ENCODE measurements at places on chromosomes 5 and 9. TPM values are rescaled to one million over a fixed set of nuclear protein-coding genes. Genes with fewer than 3 reads are reported as not detected.

GRCh38 chr9:124453586-124454191, 3.4 kb downstream of the ADGRD2 start:
- no peak overlapping the region for H3K27ac ChIP-seq
- DNase-seq = no peak
- peaks cover 31% of the 10 kb centered on the region for H3K27me3 ChIP-seq
- peaks cover 8% of the 10 kb centered on the region for H3K4me1 ChIP-seq
- no peak overlapping the region for H3K4me3 ChIP-seq
- no peaks in the 10 kb centered on the region for H3K36me3 ChIP-seq

DNA sequence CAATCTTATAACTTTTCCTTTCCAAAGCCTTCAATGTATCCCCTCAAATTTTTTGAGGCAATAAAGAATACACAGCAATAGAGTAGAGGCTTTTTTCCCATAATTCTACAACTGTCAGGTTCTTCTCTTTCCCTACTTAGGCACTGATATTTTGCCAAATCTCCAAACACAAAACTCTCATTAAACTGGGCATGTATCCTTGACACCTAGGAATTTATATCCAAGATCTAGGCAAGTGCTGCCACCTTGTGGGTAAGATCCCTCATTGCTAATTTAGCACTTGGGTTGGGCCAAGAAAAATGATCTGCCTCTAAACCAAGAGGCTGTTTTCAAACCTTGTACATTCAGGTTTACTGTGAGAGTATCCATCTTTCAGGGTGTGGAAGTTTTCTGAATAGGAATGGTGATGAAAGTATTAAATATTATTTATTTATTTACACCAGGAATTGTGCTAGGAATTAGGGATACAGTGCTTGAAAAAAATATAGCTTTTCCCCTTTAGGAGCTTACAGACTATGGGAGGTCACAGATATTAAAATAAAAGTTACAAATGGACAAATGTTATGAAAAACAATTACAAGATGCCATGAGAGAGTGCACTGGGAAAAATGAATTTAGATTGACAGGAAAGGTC, 17.6 kb downstream of the TSTD2 start:
- no peak overlapping the region for H3K27ac ChIP-seq
- H3K27me3 ChIP-seq = no peaks in the 10 kb centered on the region
- no peak overlapping the region for H3K4me3 ChIP-seq
- peaks cover 21% of the 10 kb centered on the region for H3K36me3 ChIP-seq
- peak; percentile 26 for DNase-seq

DNA sequence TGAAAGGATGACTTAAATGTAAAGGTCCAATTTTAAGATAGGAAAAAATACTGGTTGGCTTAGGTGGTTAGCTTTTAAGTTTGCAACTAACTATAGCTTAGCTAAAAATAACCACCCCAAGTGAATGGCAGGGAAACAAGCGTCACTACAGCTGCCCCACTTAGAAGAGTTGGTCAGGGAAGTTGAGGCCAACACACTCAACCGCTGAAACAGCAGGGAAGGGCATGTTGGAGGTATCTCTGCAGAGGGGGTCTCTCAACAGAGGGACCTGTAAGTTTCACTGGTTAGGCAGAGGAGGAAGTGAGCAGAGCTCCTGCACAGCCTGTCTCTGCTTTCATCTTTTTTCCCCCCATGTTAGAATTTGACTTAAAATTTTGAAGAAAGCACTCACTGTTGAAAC, 75.3 kb downstream of the LHFPL2 start:
- no peaks in the 10 kb centered on the region for H3K36me3 ChIP-seq
- no peak overlapping the region for H3K27ac ChIP-seq
- H3K4me1 ChIP-seq = peaks cover 22% of the 10 kb centered on the region
- no peak for DNase-seq

DNA sequence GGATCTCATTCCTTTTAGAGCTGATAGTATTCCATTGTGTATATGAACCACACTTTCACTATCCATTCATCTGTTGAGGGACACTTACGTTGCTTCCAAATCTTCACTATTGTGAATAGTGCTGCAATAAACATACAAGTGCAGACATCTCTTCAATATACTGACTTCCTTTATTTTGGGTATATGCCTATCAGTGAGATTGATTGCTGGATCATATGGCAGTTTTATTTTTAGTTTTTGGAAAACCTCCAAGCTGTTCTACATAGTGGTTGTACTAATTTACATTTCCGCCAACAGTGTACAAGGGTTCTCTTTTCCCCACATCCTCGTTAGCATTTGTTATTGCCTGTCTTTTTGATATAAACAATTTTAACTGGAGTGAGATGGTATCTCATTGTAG, 33.8 kb upstream of the LECT2 start:
- no peaks in the 10 kb centered on the region for H3K36me3 ChIP-seq
- no peak overlapping the region for H3K27ac ChIP-seq
- H3K4me3 ChIP-seq = no peak overlapping the region
- H3K27me3 ChIP-seq = no peaks in the 10 kb centered on the region
- no peak for DNase-seq

- no peak overlapping the region for H3K4me3 ChIP-seq
- H3K27me3 ChIP-seq = no peaks in the 10 kb centered on the region
- H3K4me1 ChIP-seq = no peaks in the 10 kb centered on the region
- no peak overlapping the region for H3K27ac ChIP-seq
- peak; percentile 45 for DNase-seq
These were observed 27.8 kb downstream of the TMEM167A start for GRCh38 chr5:83049370-83049885.

- H3K36me3 ChIP-seq = no peaks in the 10 kb centered on the region
These were observed 61.5 kb downstream of the OSTF1 start for GRCh38 chr9:75149841-75150241.

DNA sequence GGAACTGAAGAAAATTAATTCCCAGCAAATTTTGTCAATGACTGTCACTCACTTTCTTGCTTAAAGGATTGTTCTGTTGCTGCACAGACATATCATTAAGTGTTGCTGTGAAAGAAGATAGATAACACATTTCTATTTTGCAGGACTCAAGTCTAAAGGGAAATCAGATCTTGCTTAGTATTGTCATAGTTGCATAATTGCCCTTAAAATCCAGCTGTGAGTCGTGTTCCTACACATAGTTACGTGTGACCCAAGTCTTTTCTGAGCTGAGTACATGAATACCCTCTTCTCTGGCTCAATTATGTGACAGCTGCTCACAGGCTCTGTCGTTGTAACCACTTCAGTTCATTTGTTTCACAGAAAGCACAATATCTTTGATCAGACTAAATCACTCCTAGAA, 390.8 kb downstream of the DTWD2 start:
- no peak overlapping the region for H3K4me3 ChIP-seq
- H3K27ac ChIP-seq = no peak overlapping the region
- H3K36me3 ChIP-seq = no peaks in the 10 kb centered on the region
- H3K27me3 ChIP-seq = peaks cover 3% of the 10 kb centered on the region
- no peak for DNase-seq

GRCh38 chr5:119313658-119314605, 41.9 kb upstream of the TNFAIP8 start:
- peaks cover 10% of the 10 kb centered on the region for H3K4me1 ChIP-seq
- DNase-seq = no peak
- no peak overlapping the region for H3K27ac ChIP-seq
- H3K27me3 ChIP-seq = no peaks in the 10 kb centered on the region
- H3K36me3 ChIP-seq = no peaks in the 10 kb centered on the region

DNA sequence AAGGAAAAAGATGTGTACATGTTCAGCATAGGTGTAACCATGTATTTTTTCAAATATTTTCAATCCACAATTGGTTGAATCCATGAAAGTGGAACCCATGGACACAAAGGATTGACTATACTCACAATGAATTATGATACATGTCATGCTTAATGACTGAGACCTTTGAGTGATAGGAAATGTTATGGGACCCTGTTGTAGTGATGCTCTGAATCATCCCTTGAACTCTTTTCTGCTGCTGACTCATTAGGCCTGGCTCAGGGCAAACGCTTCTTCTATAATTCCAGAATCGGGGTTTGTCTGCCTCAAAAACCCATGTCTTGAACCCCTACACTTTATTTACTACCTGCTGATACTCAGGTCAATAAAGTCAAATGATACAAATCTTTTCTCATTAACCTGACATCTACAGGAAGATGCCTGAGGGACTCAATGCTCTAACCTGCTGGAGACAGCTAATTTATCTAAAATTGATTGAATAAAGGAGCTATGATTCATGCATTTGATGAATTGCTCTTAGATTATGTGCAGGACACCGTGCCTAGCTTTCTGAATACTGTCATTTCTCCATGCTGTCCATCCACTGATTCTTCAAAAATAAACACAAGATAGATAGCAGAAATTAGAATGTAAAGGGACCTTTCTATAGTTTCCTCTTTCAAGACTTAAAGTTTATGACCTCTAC, 260.1 kb downstream of the PRELID2 start:
- H3K36me3 ChIP-seq = no peaks in the 10 kb centered on the region
- no peaks in the 10 kb centered on the region for H3K4me1 ChIP-seq
- no peak for DNase-seq
- H3K27ac ChIP-seq = no peak overlapping the region

GRCh38 chr5:11719888-11720481, 184.3 kb downstream of the CTNND2 start:
- no peaks in the 10 kb centered on the region for H3K36me3 ChIP-seq
- H3K4me3 ChIP-seq = no peak overlapping the region
- DNase-seq = peak; percentile 32
- H3K27me3 ChIP-seq = no peaks in the 10 kb centered on the region
- H3K27ac ChIP-seq = no peak overlapping the region
- H3K4me1 ChIP-seq = no peaks in the 10 kb centered on the region

Gene MAMDC4
- total RNA-seq = 9.3 TPM

Gene FAM78A
- 0.73 TPM for total RNA-seq

Gene KLHL3
- 11.8 TPM for total RNA-seq

Gene RAD23B
- 163 TPM for total RNA-seq

Gene VCP
- total RNA-seq = 366 TPM

Gene RC3H2
- total RNA-seq = 68.2 TPM

All from astrocyte (in vitro differentiated cells and primary cell).